Inflammatory macrophage treated with lipopolysaccharide for 4 hours (primary cell): ENCODE measurements at places on chromosomes 11 and 22.

GRCh38 chr11:75639762-75640181 is 29.1 kb downstream of the MAP6 start:
- peak; percentile 90 for DNase-seq

- peak; percentile 44 for DNase-seq
Measured at GRCh38 chr22:37675930-37676735, 697 bp downstream of the LGALS1 start.

DNA sequence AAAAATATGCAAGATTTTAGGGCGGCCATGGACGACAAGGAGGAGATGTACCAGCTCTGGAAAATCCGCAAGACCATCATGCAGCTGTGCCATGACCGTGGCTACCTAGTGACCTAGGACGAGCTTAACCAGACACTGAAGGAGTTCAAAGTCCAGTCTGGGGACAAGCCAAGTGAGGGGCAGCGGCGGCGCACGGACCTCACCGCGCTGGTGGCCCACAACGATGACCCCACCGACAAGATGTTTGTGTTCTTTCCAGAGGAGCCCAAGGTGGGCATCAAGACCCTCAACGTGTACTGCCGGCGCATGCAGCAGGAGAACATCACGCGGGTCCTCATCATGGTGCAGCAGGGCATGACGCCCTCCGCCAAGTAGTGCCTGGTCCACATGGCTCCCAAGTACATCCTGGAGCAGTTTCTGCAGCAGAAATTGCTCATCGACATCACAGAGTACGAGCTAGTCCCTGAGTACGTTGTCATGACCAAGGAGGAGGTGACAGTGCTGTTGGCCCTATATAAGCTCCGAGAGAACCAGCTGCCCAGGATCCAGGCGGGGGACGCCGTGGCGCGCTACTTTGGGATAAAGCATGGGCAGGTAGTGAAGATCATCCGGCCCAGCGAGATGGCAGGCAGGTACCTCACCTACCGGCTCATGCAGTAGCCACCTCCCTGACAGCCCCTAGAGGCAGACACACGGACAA is 43.5 kb upstream of the ZC3H12C start:
- DNase-seq = no peak

DNA sequence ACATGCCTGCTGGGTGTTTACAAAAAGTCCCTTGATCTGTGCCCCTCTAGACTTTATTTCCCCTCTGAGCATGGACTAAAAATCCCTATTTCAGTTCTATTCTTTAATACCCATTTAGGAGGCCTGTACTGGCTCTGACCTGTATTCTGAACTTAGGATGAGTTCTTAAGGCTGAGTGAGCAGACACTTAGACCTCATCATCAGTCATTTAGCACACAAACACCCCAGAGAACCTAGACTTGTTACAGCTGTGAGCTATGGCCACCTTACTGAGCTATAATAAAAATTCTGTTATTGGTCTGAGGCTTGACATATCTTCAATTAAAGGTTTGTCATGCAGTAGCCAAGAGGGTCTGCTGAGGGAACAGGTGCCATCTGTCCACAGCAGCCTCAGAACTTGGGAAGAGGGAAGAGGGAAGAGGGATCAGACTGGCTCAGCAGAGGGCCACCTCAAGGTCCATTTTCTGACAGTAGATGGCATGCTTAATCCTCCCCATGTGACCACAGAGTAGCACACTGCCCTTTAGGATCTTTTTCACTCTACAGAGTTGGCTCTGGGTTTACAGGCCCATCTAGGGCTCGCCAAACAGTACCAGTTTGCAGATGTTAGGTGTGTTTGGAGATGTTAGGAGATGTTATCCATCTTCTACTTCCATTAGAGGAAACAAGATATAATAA is 30.2 kb upstream of the RRM1 start:
- no peak for DNase-seq

DNA sequence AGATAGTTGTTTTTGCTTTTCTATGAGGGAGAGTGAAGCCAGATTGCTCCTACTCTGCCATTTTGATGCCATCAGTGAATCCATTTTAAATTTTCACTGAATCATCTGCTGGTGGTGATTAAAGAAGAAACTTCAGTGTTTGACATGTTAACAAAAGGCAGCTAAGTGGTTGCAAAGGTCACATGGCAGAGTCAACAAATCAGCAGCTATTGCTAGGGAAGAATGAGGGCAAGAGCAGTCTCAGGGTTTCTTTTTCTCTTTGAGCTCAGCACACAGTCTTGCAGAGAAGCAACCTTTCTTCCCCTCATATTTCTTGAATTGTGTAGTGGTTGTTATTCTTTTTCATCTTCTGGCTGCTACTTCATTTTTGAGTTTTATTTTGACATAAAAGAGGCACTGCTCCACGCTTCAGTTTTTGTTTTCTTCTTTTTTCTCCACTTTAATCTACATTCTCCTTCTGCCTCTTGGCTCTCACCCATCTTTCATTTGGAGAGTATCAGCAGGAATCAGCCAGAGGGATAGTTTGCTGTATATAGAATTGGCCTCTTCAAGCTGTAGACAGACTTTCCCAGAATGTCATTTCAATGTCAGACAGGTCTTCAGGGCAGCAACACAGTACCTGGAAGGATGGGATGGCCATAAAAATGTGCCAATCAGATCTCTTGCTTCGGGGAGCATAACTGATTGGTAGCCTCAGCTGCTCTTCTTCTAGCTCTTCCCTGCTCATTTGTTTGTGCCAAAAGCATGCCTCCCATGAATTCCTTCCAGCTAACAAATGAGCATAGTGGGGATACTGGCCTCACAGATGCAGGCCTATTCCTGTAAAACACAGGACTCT is 153.9 kb downstream of the TRPC6 start:
- no peak for DNase-seq

DNA sequence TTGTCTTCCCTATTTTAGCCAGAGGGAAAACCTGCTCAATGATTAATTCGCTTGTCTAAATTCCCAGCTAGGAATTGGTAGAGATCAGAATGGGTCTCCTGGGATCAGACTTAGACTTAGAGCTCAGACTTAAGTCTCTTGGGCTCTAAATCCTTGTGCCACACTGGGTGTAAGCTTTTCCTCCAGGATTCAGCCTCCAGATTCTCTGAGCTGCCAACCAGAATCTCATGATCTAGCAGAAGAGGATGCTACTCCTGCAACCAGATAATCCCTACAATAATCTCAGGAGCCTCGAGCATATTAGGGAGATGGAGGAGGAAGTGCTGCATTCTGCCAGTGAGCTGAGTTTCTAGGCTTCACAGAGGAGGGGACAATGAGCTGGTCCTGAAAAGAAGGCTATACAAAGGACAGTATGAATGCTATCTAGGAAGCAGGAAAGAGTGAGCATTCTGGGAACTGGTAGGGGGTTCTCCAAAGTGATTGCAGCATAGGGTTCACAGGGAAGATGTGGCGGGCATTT is 211.6 kb upstream of the SESN3 start:
- no peak for DNase-seq

- DNase-seq = no peak
Measured at GRCh38 chr22:18000441-18001039, 23.8 kb downstream of the MICAL3 start.
